ENCODE measurements at places on chromosomes 4 and X.
A peak's percentile ranks its signal among the peaks of the same experiment; 100 is the strongest.

DNA sequence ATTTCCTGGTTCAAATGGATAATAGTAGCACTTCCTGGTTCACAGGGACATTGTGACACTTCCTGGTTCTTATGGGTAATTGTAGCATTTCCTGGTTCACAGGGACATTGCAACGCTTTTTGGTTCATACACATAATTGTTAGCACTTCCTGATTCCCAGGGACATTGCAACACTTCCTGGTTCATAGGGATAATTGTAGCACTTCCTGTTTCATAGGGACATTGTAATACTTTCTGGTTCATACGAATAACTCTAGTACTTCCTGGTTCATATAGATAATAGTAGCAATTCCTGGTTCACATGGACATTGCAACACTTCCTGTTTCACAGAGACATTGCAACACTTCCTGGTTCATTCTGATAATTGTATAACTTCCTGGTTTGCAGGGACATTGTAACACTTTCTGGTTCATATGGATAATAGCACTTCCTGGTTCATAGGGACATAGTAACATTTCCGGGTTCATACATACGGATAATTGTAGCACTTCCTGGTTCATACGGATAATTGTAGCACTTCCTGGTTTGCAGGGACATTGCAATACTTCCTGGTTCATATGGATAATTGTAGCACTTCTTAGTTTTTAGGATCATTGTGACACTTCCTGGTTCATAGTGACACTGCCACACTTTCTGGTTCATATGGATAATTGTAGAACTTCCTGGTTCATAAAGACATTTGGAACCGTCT lies 61.6 kb upstream of the CD99 start:
- DNase-seq, result peak; percentile 25

- no peak for DNase-seq
Observed at GRCh38 chr4:128475597-128475996, 188.0 kb upstream of the PGRMC2 start.

GRCh38 chrX:35880601-35881000 lies 38.9 kb upstream of the CFAP47 start:
- DNase-seq, result no peak

DNA sequence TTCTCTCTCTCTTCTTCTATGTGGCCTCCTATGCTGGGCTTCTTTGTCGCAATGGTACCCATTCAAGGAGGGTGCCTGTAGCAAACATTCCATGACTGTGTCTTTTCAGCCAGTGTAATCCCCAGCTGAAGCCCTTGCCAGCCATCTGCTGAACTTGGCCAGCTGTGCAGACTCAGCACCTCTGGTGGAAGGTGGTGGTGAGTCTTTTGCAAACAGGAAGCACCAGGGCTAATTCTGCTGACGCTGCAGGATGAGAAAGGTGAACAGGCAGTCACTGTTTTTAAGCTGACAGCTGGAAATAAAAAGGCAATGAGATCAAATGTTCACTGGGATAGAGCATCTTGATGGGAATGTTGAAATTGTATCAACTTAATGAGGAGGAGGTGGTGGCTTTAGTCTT lies 298.7 kb upstream of the CLNK start:
- DNase-seq, result no peak

- DNase-seq, result no peak
Observed at GRCh38 chr4:7864685-7865084, 75.0 kb downstream of the AFAP1 start.

DNA sequence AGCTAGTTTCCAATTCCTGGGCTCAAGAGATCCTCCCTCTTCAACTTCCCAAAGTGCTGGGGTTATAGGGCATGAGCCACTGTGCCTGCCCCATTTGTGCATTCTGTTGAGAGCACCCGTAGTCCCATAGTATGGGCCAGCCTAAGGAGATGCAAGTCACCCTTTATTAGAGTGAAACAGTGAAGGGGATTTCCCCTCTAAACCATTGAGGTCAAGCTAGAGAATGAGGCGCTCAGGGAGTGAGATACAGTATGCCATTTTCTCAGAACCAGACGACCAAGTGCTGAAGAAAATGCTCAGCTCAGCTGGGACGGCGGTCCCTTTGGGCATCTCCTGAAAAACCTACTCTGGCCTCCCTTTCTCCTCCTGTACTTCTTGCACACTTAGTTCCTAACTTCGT lies 18.7 kb downstream of the RNF4 start:
- DNase-seq, result no peak

DNA sequence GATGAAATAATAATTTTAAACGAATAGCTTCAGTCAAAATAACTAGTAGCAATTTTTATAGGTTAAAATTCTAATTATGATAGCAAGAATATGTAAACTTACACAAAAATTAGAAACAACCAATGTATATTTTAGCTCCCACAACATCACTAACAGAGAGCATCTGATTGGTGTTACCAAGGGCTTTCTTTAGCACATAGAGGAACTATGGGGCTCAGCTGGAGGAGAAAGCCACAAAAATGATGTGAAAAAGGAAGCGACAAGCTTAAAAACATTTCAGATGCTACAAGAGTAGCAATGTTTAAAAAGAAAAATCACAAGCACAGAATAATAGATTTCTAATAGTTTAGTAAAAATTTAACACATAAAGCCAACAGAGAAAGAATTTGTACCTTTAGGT lies 56.3 kb downstream of the ATP8A1 start:
- no peak for DNase-seq

- peak; percentile 57 for DNase-seq
Observed at GRCh38 chr4:86895692-86896488, 3.7 kb upstream of the C4orf36 start.

GRCh38 chr4:85029453-85029852 lies 63.0 kb upstream of the WDFY3 start:
- DNase-seq, result no peak

DNA sequence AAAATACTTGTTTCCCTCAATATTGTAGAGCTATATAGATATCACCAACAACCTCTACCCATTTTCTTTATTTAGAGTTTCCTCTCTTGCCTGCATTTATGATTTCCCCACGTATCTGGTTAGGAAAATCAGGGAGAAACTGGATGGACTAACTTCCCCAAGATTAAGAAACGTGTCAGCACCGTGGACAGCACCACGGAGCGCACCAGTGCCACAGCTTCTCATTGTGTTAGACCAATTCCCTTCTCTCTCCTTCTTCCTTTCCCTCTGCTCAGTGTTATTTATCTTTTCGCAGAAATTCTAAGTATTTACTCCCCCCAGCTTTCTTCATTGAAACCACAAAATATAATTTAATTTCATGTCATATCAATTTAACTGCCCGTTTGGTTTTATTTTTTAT lies 568.6 kb upstream of the BOD1L1 start:
- peak; percentile 66 for DNase-seq

- no peak for DNase-seq
Observed at GRCh38 chr4:87811977-87812376, 12.6 kb downstream of the IBSP start.

DNA sequence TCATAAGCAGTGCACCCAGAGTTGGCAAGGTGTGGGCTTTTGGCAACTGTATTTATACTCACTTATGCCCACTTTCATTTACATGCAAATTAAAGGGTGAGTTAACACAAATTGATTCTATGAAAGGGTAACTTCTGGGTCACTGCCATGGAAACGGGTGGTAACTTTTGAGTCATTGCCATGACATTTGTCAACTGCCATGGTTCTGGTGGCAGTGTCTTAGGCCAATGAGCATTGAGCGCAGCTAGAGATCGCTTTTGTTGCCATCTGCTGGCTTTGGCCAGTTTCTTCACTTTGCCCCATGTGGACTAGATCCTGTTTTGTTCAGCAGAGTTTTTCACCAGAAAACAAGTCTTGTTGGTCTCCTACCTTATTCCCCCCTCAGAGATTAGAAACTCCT lies 170.8 kb upstream of the NUDT6 start:
- DNase-seq, result no peak

DNA sequence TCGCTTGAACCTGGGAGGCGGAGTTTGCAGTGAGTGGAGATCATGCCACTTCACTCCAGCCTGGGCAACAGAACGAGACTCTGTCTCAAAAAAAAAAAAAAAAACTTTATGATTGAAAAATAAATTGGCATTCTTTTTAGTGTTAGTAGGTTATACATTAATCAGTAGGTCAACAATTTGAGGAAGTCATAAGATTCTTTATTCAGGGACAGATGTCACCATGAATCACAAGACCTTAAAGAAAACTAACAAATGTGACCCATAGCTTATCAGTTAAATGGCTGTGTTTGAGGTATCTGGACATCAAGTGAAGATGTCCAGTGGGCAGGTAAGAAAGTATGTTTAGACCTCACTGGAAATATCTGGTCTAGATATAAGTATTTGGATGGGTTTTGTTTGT lies 9.3 kb upstream of the PRMT9 start:
- no peak for DNase-seq

DNA sequence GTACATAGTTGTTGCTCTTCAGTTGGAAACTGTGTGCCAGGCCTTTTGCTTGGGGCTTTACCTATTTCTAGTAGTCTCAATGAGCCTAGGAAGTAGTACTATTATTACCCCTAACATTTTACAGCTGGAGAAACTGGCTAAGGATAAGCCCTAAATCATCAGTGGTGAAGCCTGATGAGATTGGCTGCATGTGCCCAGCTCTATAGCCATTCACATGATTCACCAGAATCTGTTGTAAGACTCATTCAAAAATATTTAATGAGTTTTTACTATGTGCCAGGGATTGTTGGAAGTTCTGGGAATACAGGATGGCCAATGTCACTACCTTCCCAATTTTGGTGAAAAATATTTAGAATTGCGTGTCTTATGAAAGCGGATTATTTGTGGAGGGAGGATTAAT lies 2.8 kb downstream of the KIT start:
- DNase-seq, result no peak

DNA sequence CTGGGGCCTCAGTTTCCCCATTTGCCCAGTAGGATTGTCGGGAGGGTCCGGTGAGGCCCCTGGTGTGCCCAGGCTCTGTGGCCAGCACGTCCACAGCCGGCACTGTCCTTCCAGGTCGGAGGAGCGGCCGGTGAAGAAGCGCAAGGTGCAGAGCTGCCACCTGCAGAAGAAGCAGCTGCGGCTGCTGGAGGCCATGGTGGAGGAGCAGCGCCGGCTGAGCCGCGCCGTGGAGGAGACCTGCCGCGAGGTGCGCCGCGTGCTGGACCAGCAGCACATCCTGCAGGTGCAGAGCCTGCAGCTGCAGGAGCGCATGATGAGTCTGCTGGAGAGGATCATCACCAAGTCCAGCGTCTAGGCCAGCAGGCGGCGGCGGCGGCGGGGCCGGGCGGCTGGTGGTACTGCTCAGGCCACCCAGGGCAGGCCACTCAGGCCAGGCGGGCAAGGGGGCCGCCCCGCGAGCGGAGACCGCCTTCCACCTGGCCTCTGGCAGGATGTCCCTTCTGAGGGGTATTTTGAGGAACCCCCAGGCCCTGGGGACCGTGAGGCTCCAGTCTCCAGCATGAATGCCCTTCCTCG lies 6.7 kb downstream of the MSANTD1 start:
- DNase-seq, result no peak

- DNase-seq, result peak; percentile 92
Observed at GRCh38 chrX:48737213-48737938, 24.2 kb upstream of the GLOD5 start.

GRCh38 chr4:140739971-140740370 lies 16.2 kb downstream of the TBC1D9 start:
- DNase-seq, result no peak

- DNase-seq, result no peak
Observed at GRCh38 chr4:115376866-115377265, 263.4 kb upstream of the NDST4 start.

DNA sequence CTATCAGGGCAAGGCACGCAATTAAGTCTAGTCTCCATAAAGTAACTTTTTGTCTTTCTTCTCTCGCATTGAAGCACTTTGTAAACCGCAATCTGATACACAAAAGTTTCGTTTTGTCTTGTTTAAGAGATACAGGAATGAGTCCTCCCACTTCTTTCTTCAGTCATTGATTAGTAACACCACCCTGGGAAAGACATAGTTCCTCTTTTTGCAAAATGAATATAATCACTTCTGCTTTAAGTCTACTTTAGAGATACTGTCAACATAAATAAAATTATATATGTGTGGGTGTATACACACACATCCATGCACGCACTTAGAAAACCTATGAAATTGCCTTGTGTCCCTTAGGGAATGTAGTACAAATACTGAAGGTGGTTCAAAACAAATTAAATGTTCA lies 11.7 kb downstream of the COQ2 start:
- DNase-seq, result peak; percentile 70

GRCh38 chr4:86155766-86156165 lies 204.1 kb downstream of the MAPK10 start:
- DNase-seq, result no peak

- peak; percentile 56 for DNase-seq
Observed at GRCh38 chr4:158788516-158788915, 19.7 kb downstream of the FNIP2 start.

DNA sequence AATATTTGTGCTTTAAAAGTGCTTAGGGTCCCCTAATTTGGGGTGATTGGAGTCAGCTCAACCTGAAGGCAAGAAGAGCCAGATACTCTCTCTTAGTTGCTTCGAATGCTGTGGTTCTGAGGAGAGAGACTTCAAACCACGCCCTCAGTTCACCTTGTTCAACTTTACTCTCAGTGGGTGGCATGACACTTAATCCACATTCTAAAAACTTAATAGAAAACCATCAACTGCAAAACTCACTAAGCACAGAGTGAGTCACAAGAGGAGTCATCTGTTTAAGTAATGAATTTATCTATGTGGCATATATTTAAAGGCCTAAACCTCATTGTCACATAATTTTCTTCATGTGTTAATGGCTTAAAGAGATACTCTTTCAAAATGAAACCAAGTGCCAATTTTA lies 99.5 kb upstream of the SLC4A4 start:
- DNase-seq, result no peak

GRCh38 chr4:107913283-107913899 lies 18.0 kb upstream of the CYP2U1 start:
- peak; percentile 68 for DNase-seq

GRCh38 chrX:125219852-125220251 lies 99.8 kb upstream of the TEX13C start:
- no peak for DNase-seq

DNA sequence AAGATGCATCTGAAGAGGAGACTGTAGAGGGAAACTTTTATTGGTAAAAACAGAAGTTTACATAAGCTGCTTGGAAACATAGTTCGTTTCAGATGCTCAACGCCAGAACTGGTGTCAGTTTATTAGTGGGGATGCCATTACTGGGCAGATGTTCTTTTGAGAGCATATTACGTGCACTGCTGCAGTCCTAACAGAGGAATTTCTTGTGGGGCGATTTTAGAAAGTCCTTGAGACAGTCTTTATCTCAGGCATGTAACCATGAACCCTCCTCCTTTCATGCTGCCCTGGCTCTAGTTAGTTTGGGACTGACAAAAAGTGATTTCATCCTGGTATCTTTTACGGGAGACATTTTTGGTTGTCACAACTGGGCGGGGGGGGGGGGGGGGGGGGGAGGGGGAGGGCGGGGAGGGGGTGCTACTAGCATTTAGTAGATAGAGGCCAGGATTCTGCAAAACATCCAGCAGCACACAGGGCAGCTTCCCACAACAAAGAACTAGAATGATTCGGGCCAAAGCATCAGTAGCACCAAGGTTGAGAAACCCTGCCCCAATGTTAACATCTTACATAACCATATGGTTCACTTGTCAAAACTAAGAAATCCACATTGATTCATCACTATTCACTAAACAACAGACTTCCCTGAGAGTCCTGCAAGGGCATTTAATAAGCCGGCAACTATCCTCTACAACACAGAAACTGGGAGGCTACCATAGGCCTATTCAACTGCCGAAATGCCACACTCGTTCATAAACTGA lies 118.6 kb upstream of the FTHL17 start:
- DNase-seq, result no peak

- DNase-seq, result no peak
Observed at GRCh38 chrX:153214934-153215333, 35.9 kb downstream of the MAGEA1 start.

- DNase-seq, result no peak
Observed at GRCh38 chrX:40058719-40059118, 39.0 kb downstream of the BCOR start.

All from inflammatory macrophage treated with lipopolysaccharide for 1 hour (primary cell).